A549 treated with GW870086 at 1 μM for 4 hours (cell line): ENCODE measurements at places on chromosomes 16 and 17. TPM values are rescaled to one million over a fixed set of nuclear protein-coding genes. Genes with fewer than 3 reads are reported as not detected.

Gene OR1A1
- total RNA-seq: not detected in 5 replicates

Gene SDR42E2
- not detected in 5 replicates for total RNA-seq

Gene NOG
- total RNA-seq: 0.78 to 1.4 TPM (median 1.1 TPM) in 5 replicates

Gene CA7
- total RNA-seq: not detected in 5 replicates

Gene VAT1L
- 0.03 to 0.16 TPM in 2 of 5 replicates, not detected in the others for total RNA-seq

Gene TBC1D3H
- not detected in 5 replicates for total RNA-seq

Gene SCNN1B
- 0.14 to 0.47 TPM (median 0.25 TPM) in 4 of 5 replicates, not detected in the other for total RNA-seq

Gene CRISPLD2
- total RNA-seq: 3.2 to 4.3 TPM (median 3.7 TPM) in 5 replicates

Gene CCL2
- total RNA-seq: 13.2 to 18.2 TPM (median 16.2 TPM) in 5 replicates

Gene TM4SF5
- total RNA-seq: 0.40 to 1.3 TPM (median 0.70 TPM) in 5 replicates

Gene HBQ1
- 6.0 to 9.4 TPM (median 6.9 TPM) in 5 replicates for total RNA-seq

Gene SLFN12
- 0.08 TPM in 1 of 5 replicates, not detected in the others for total RNA-seq

Gene C17orf67
- total RNA-seq: 1.3 to 2.2 TPM (median 1.7 TPM) in 5 replicates

Gene TNFRSF13B
- not detected in 5 replicates for total RNA-seq

Gene ABCC11
- 0.13 to 0.20 TPM (median 0.16 TPM) in 4 of 5 replicates, not detected in the other for total RNA-seq

Gene SCIMP
- not detected in 5 replicates for total RNA-seq
